ENCODE measurements at places on chromosomes 2 and 18. TPM values are rescaled to one million over a fixed set of nuclear protein-coding genes. Genes with fewer than 3 reads are reported as not detected.

TRIP12 gene
- polyA plus RNA-seq: 99.3 TPM

TEX44 gene
- not detected for polyA plus RNA-seq

RGPD3 gene
- 0.24 TPM for polyA plus RNA-seq

DNA sequence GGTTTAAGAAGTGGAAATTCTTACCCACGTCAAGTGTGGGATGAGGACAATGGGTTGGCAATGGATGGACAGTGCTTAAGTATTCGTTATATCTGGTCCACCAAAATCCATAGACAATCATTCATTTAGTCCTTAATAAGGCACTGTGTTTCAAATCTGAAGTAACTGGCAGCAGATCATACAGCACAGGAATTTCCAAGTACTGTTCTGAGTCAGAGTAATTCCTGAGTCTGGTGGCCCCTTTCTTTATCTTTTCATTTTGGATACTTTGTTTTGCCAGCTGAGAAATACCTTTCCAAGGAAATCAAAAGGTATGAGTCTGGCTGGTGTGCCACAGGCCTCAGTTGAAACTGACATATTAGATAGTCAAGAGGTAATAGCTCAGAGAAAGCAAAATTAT, 31.4 kb upstream of the CCDC102B start:
- H3K36me3 ChIP-seq: no peaks in the 10 kb centered on the region
- H3K4me1 ChIP-seq: no peaks in the 10 kb centered on the region
- H3K27me3 ChIP-seq: no peaks in the 10 kb centered on the region
- no peak overlapping the region for H3K27ac ChIP-seq
- H3K4me3 ChIP-seq: no peak overlapping the region

DNA sequence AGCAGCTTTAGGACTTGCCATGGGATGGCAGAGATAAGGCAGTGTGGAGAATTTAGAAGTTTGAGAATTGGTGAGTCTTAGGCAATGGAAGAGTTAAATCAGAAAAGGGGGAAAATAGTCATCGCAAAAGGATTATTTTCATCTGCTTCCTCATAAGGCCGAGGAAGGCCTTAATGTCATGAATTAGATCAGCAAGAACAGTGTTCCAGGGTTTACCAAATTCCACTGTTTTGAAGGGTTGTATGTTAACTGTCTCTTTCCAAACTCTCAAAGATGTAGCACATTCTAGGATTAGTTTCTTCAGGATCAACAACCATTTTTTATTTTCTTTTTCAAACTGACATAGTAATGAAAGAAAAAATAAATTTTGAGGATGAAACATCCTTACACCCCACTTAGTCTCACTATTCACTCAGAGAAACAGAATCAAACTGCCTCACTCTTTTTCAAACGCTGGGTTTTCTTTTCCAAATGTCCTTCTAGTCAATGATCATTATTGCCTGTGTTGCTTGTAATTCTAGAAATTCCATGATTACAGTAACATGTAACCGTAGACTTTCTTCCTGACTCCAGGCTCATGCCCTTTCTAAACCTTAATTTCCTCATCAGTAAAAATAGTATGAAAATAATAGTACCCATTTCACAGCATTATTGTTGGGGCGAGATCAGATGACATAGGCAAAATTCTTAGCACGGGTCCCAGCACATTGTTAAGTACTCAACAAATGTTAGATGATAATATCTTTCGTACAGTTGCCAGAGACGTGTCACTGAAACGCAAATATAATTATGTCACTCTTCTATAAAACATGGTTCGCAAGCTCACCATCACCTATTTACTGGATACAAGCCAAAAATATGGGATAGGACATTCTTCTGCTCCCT, 23.6 kb downstream of the ZEB2 start:
- H3K27ac ChIP-seq: no peak overlapping the region
- no peak for DNase-seq
- no peak overlapping the region for H3K4me3 ChIP-seq

- no peaks in the 10 kb centered on the region for H3K36me3 ChIP-seq
- H3K27ac ChIP-seq: no peak overlapping the region
- no peaks in the 10 kb centered on the region for H3K4me1 ChIP-seq
- no peak for DNase-seq
Observed at GRCh38 chr18:48034651-48035555, 104.4 kb upstream of the SMAD2 start.

- no peak overlapping the region for H3K4me3 ChIP-seq
- H3K36me3 ChIP-seq: no peaks in the 10 kb centered on the region
- H3K27me3 ChIP-seq: no peaks in the 10 kb centered on the region
- no peak for DNase-seq
Observed at GRCh38 chr2:28378679-28379584, 13.7 kb upstream of the FOSL2 start.

DNA sequence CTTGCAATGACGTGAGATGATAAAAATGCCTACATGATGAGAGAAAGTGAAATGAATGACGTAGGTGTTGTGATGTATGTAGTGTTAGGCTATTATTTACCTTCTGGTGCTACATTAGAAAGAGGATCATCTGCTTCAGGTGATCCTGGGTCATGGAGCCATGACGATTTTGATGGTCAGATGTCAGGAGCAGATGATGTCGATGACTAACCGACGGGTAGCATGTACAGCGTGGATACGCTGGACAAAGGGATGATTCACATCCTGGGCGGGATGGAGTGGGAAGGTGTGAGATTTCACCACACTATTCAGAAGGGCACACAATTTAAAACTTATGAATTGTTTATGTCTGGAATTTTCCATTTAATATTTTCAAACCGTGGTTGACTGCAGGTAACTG, 43.5 kb upstream of the ACVR1C start:
- no peak overlapping the region for H3K4me3 ChIP-seq
- no peak for DNase-seq
- no peak overlapping the region for H3K27ac ChIP-seq
- H3K27me3 ChIP-seq: no peaks in the 10 kb centered on the region
- H3K36me3 ChIP-seq: no peaks in the 10 kb centered on the region

DNA sequence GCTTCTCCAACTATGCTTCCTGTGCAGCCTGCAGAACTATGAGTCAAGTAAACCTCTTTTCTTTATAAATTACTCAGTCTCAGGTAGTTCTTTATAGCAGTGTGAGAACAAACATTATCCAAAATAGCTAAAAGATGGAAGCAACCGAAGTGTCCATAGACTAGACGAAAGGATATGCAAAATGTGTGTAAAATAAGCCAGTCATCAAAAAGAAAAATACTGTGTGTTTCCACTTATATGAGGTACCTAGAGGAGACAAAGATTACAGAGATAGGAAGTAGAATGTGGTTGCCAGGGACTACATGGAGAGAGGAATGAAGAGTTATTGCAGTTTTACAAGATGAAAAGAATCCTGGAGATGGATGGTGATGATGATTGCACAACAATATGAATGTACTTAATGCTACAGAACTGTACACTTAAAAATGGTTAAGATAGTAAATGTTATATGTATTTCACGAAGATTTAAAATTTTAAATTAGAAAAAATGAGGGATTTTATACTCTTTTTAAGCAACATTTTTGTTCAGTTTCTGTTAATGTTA, 99.3 kb upstream of the FN1 start:
- no peak overlapping the region for H3K27ac ChIP-seq
- no peak overlapping the region for H3K4me3 ChIP-seq
- H3K27me3 ChIP-seq: no peaks in the 10 kb centered on the region
- no peaks in the 10 kb centered on the region for H3K4me1 ChIP-seq

DNA sequence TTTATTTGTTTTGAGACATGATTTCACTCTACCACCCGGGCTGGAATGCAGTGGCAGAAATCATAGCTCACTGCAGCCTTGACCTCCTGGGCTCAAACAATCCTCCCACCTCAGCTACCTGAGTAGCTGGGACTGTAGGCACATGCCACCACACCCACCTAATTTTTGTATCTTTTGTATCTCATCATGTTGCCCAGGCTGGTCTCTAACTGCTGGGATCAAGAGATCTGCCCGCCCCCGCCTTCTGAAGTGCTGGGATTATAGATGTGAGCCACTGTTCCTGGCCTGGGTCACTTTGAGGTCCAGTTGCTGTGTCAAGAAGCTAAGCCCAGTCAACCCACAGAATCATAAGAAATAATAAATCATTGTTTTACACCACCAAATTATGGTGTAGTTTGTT, 38.4 kb downstream of the TSN start:
- no peak overlapping the region for H3K4me3 ChIP-seq
- H3K27ac ChIP-seq: no peak overlapping the region
- H3K36me3 ChIP-seq: no peaks in the 10 kb centered on the region
- H3K4me1 ChIP-seq: no peaks in the 10 kb centered on the region
- H3K27me3 ChIP-seq: peaks cover 7% of the 10 kb centered on the region
- no peak for DNase-seq

Data from large intestine (tissue), 12 donors.